GM23338 (cell line): ENCODE measurements at places on chromosomes 6 and 20. TPM values are rescaled to one million over a fixed set of nuclear protein-coding genes. Genes with fewer than 3 reads are reported as not detected.

FGD2 gene
- 0.13 and 0.16 TPM in 2 replicates for polyA plus RNA-seq

CFAP61 gene
- 0.21 TPM in 1 of 2 replicates, not detected in the other for polyA plus RNA-seq

AVP gene
- 0.60 and 1.4 TPM in 2 replicates for polyA plus RNA-seq

TP53TG5 gene
- polyA plus RNA-seq = not detected in 2 replicates
